AG09319 (cell line): ENCODE measurements at places on chromosomes 16 and 17.

DNA sequence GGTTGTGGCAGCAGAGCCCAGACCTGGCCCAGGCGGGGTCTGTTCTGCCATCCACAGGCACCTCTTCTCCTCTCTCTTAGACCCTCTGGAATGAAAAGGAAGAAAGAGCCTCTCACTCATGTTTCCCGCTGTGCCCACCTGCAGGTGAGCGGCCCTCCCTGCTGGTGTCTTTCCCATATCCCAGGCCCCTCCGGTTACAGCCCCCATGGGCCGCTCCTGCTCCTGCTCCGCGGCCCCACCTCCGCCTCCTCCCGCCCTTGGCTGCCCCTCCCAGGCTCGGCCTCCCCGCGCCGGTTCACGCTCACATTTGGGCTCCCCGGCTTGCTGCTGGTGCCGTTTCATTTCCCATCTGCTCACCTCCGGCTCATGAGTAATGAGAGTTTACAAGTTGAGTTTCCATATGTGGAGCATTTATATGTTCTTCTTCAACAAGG is 98.7 kb upstream of the SDK2 start:
- DNase-seq, result no peak

GRCh38 chr16:70455910-70456309 is 1.5 kb downstream of the FCSK start:
- DNase-seq, result no peak

DNA sequence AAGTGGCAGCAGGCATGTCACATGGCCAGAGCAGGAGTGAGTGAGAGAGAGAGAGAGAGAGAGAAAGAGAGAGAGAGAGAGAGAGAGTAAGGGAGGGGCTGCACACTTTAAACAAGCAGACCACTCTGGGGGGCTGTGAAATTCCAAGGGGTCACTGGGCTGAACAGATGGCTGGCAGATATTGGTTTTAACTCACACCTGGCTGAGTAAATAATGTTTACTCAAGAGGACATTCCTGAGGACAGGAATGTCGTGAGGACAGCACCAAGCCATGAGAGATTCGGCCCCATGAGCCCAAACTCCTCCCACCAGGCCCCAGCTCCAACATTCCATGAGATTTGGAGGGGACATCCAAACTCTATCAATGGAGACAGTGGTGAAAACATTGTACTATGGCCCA is 269.7 kb downstream of the CBLN1 start:
- DNase-seq, result no peak

DNA sequence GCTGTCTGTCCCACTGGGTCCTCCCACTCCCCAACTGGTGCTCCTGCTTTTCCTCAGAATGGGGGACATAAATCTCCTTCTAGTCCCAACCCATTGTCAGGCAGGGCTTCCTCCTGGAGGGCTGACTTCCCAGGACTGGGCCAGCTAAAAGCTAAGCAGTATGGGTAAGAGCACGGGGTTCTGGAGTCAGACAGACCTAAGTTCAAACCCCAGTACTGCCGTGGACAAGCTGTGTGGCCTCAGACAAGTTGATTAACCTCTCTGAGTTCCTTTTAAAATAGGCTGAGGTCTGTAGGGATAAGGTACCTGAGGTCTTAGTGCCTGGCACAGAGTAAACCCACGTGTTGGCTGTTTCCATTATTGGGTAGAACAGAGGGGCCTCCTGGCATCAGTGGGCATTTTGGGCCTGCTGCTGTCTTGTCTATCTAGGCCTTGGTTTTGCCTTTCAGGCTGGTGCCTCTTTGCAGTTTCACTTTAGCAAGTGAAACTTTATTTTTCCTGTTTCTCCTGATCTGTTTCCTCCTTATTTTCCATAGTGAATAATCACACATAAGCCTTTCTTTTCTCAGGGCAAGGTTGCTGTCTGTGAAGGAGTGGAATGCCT is 114.6 kb downstream of the PRKCB start:
- DNase-seq, result no peak

GRCh38 chr17:7843257-7843535 is 9.2 kb downstream of the KDM6B start:
- no peak for DNase-seq

DNA sequence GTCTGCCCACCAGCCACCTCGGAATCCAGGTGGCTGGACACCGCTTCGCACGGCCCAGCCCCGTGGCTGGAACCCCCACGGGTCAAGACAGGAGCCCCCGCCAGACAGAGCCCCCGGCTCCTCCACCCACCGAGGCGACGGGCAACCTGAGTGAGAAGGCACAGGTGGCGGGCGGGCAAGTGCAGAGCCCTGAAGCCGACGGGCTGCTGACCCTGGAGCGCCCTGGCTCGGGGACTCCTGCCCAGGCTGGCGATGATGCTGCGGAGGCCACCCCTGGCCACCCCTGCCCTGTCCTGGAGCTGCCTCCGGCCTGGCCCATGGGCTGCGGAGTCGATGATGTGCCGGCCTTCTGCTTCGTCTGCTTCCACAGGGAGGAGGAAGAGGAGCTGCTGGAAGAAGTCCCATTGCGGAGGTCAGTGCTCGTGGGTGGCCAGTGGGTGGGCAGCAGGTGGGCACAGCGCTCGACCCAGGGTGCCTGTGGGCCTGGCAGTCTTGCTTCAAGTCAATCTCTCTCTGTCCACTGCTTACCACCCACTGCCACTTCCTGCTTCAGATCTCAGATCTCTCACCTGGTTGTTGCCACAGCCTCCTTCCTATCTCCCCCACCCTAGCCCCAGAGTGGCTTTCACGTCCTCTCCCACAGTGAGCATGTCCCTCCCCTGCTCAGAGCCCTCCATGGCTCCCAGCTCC is 33.1 kb upstream of the SBK1 start:
- no peak for DNase-seq

GRCh38 chr16:49664221-49665215 is 191.4 kb downstream of the ZNF423 start:
- no peak for DNase-seq

- DNase-seq, result no peak
Measured at GRCh38 chr17:3968886-3969524, 4.8 kb upstream of the ATP2A3 start.

DNA sequence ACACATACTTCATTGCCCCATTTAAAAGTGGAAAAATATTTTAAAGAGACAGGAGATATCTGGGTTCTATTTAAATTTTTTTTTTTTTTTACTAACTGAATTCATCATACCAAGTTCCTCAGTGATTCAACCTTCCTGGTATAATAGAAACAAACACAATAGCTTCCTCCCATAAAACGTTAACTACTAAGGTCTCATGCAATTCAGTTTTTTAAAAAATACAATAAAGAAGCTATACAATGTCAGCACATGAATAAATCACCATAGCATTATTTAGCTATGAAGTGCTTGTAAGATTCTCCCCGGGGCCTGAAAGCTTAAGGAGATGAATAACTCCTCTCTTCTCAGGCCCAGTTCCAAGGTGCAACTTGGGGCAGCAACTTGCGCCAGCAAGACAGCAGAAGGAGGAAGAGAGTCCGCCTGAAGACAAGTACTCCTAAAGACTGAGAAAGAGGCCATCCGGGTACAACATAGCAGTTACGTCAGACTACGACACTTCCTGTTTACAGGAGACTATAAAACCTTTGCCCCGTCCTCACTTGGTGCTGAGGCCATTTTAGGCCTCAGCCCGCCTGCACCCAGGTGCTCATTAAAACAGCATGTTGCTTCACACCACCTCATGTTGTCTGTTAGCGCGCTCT is 81.5 kb downstream of the MYO1D start:
- no peak for DNase-seq

DNA sequence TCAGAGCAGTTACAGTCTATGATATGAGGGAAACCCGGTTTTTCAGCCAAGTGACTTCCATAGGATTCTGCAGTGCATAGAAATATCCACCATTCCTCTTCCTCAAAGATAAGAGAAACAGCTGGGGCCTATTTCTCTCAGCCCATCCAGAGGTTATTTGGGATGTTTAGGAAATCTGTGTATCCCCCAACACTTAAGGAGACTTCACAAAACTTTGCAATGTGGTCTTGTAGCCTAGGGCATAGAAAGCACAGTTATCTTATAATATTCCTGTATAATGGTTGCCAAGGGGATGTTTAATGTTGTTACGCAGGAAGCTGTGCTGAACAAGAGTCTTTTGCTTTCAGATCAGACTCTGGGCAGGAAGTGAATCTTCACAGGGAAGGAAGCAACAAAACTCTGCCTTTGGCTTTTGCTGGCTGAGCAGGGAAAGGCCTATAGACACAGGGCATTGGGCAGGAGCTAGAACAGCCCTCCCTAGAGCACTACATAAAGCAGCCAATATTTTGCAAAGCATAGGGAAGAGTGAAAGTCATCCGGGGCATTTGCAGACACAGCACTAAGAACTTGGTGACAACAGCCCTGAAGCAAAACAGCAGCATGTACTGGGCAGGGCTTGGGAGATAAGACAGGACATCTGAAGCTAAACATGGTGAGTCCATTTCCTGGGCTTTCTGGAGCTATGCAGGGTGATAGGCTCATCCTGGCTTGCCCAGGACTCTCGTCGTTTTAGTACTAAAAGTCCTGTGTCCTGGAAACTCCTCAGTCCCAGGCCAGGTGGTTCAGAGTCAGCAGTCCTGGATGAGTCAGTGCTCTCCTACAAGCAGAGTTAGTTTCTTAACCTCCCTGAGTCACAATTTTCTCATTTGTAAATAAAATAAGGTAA is 18.7 kb upstream of the BEAN1 start:
- DNase-seq, result no peak

DNA sequence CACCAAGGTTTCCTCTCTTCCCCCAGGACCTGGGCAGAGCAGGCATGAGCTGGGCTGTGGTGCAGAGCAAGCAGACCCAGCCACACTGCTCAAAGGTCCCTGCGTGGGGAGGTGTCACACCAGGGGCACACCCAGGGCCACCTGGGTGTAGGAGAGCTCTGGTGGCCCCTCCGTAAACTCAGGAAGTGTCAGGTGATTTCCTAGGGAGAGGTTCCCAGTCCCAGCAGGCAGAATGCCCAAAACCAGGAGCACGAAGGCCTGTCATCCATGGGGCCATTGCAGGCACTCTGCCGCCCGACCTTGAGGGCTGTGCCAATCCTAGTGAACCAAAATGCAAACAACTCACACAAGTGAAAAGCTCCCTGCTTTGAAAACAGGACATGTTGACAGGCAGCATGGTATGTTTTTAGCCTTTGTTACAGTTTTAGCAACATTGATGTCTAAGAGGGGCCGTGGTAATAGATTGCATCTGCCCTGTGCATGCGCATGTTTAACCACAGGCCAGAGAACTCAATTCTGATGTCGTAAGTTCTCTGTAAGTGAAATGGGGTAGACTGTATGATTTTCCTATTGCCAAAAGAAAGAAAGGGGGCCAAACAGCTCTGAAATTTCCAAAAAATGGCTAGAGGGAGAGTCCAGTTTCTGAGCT is 21.3 kb downstream of the CIBAR2 start:
- DNase-seq, result no peak

- no peak for DNase-seq
Measured at GRCh38 chr17:2940352-2940751, 123.1 kb downstream of the OR1D5 start.

- DNase-seq, result no peak
Measured at GRCh38 chr16:3292604-3293003, 9.3 kb downstream of the ZNF263 start.

DNA sequence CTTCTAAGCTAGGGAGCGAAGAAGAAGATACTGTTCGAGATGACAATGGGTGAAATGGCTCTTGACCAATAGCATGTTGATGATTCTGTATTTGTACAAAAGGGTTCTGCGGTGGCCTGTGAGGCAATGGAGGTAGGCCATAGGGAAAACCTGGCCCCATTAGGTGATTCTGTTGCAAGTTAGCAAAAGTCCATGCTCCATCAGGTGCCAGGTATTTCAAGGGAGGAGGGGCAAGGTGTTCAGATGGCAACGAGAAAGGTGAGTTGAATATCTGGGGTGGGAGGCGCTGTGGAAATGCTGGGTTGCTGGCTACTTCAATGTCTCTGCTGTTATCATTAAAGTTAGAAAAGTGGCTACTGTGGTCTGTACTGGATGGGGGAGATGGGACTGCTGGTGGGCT is 62.8 kb downstream of the CACNG1 start:
- DNase-seq, result no peak

DNA sequence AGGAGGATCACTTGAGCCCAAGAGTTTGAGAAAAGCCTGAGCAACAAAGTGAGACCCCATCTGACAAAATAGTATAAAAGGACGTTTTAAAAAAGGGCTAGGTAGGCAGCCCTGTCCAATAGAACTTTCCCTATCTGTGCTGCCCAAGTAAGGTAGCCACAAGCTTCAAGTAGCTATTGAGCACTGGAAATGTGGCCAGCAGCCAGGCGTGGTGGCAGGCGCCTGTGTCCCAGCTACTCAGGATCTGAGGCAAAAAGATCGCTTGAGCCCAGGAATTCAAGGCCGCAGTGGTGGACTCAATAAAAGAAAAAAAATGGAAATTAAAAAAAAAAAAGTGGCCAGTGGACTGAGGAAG is 1.5 kb upstream of the NQO1 start:
- no peak for DNase-seq

DNA sequence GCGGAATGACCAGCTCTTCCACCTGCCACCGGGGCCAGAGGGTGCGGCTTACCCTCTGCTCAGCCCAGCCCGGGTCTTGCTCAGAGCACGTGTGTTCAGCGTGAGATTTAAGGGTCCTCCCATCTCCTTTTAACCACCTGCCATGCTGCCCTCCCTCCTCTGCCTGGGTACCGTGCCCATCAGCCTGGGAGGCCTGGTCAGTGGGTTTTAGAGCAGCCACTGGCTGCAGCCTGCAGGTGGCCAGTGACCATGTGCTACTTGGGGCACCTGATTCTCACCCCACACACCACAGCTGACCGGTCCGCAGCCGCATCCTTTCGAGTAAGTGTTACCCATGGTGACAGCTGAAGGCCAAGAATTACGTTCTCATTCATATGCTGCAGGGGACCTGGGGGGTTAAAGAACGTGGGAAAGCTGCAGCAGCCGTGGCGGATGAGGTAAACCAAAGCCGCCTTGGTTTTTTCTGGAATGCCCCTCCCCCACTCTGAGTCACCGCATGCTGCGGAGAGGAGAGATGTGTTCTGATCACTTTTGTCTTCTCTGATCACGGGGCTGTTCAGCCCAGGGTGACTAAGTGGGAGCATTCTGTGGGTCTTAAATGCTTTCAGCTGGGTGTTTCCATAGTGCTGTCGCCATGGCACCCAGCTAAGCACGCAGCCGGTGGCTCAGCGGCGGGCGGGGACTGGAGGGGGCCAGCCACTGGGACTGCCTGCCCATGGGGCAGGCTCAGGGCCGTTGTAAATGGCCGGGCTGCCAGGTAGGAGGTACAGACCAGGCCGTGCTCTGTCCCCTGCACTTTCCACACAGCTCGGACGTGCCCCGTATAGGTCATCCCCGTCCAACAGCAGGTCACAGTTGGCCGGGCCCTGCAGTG is 59.8 kb downstream of the BAIAP2 start:
- peak; percentile 98 for DNase-seq

DNA sequence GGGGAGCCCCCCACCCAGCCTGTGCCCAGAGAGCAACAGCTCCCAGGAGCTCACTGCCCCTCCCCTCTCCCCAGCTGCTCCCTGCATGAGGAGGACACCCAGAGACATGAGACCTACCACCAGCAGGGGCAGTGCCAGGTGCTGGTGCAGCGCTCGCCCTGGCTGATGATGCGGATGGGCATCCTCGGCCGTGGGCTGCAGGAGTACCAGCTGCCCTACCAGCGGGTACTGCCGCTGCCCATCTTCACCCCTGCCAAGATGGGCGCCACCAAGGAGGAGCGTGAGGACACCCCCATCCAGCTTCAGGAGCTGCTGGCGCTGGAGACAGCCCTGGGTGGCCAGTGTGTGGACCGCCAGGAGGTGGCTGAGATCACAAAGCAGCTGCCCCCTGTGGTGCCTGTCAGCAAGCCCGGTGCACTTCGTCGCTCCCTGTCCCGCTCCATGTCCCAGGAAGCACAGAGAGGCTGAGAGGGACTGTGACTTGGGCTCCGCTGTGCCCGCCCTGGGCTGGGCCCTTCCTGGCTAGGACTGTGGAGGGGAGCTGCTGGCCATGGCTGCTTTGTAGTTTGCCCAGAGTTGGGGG is 584 bp downstream of the TCAP start:
- no peak for DNase-seq

GRCh38 chr17:1487939-1488825 is 4.3 kb downstream of the MYO1C start:
- DNase-seq, result peak; percentile 73
